ENCODE measurements at places on chromosomes 4 and X.
A peak's percentile ranks its signal among the peaks of the same experiment; 100 is the strongest.

GRCh38 chr4:173556398-173557131, 26.5 kb upstream of the HAND2 start:
- DNase-seq: no peak

- DNase-seq: no peak
Measured at GRCh38 chr4:61841714-61842113, 641.6 kb downstream of the ADGRL3 start.

DNA sequence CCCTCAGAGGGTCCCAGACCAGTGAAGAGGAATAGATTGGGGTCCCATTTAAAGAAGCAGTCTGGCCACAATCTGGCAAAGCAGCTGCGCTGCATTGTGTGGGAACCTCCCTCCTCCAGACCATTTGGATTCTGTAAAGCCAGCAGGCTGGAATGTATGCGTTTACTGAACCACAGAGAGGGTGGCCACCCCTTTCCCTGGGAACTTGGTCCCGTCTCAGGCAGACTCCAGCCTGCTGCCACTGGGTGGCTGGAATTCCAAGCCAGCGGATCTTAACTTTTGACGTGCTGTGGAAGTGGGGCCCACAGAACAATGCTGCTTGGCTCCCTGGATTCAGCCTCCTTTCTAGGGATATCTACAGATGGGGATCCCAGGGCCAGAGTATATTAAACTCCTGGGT, 307.2 kb downstream of the DACH2 start:
- DNase-seq: no peak

DNA sequence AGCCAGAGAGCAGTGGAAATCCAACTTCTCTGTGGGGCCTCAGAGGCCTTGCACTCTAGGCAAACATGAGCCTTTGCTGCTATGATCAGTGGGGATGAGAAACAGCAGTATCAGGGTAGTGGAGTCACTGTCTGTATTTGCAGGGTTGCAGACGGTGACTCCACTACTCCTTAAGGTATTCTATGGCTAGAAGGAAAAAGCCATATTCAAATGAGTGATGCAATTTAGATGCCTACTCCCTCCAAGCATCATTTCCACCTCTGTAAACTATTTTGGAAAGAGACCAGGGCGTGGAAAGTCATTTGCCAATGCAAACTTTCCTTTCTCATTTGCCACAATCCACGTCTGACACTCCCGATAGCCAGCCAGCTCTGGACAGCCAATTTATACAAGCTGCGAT, 35.6 kb upstream of the FAM9B start:
- DNase-seq: no peak

GRCh38 chrX:104187931-104188330, 21.7 kb downstream of the FAM199X start:
- no peak for DNase-seq

GRCh38 chrX:132990835-132991234, 32.4 kb upstream of the HS6ST2 start:
- no peak for DNase-seq

DNA sequence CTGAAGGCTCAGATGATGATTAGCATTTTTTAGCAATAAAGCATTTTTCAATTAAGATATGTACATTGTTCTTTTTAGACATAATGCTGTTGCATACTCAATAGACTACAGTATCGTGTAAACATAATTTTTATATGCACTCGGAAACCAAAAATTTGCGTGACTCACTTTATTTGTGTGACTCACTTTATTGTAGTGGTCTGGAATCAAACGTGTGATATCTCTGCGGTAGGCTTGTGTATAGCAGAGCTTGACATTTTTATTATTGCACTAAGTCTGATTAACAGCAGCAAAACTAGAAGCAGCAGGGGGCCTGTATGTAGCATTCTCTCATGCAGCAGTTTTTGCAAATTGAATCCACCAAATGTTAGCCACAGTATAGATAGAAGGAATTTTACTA, 119.1 kb upstream of the PRDX4 start:
- no peak for DNase-seq

DNA sequence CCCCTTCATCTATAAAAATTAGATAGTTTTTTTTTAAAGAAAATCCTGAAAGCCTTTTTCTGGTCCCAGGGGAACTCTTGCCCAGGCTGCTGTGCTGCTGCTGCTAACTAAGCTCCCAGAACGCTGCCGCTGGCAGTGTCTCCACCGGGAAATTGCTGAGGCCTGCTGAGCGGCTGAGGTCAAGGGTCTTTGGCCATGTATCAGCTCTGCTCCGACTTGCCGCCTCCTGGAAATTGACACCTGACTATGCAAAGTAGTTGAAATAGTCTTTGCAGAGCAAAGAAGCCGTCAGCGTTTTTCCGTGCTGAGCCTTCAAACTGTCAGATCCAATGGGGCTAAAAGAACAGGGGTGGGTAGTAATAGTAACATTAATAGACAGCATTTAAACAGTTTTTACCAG, 839 bp downstream of the QDPR start:
- peak; percentile 38 for DNase-seq

- no peak for DNase-seq
Measured at GRCh38 chr4:85952972-85953650, 406.7 kb downstream of the MAPK10 start.

GRCh38 chr4:190015538-190016368, 11.3 kb downstream of the FRG2 start:
- no peak for DNase-seq

- DNase-seq: no peak
Measured at GRCh38 chrX:27998666-27999065, 17.4 kb upstream of the DCAF8L1 start.

DNA sequence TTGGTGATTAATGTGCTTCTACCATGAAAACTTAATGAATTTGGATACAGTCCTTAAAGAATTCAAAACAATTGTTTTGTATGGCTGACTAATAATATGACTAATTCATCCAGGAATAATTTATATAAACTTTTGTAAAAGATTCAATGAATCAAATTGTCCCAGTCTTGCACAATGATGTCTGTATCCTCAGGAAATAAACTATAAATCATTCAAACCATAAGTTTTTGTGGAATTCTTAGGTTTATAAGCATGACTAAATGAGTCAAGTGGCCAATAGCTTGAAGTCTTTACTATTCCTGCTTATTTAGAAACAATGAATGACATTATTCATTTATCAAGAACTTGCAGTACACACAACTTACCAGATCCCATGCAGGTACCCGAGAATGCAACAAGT, 935.0 kb upstream of the INTU start:
- no peak for DNase-seq

- DNase-seq: no peak
Measured at GRCh38 chr4:123997776-123998449, 601.3 kb downstream of the SPRY1 start.

GRCh38 chr4:41189076-41189475, 25.3 kb downstream of the APBB2 start:
- no peak for DNase-seq

DNA sequence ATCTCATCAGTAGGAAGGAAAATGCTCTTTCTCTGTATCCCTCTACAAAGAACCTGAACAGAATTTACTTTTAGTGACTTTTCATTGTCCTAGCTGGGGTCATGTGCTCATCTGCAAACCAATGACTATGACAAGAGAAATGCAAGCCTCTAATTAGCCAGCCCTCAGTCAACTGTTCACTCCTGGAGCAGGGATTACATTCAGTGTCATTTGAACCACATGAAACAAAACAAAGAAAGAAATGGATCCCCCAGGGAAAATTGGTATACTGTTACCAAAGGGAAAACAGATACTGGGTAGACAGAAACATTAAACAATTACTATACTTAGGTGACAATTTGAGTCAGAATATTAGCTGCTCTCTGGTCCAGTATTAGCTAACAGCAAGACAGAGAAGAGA, 173.6 kb downstream of the RCHY1 start:
- DNase-seq: no peak

GRCh38 chr4:95798727-95799126, 41.2 kb upstream of the PDHA2 start:
- no peak for DNase-seq

DNA sequence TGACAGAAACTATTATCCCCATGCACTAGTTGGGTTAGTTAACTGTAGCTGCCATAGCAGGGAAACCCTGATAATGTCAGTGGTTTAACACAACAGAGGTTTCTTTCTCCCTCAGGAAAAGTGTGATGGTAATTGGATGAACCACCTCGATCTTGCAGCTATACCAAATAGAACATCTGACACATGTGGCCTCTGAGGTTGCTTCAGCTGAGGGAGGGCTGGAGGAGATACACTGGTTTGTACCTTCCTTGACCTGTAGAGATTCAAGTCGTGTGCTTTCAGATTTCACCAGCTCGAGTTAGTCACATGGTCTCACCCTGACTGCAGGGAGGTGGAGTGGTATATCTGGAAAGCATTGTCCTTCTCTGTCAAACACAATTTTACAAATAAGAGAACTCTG, 147.2 kb upstream of the SFRP2 start:
- DNase-seq: no peak

DNA sequence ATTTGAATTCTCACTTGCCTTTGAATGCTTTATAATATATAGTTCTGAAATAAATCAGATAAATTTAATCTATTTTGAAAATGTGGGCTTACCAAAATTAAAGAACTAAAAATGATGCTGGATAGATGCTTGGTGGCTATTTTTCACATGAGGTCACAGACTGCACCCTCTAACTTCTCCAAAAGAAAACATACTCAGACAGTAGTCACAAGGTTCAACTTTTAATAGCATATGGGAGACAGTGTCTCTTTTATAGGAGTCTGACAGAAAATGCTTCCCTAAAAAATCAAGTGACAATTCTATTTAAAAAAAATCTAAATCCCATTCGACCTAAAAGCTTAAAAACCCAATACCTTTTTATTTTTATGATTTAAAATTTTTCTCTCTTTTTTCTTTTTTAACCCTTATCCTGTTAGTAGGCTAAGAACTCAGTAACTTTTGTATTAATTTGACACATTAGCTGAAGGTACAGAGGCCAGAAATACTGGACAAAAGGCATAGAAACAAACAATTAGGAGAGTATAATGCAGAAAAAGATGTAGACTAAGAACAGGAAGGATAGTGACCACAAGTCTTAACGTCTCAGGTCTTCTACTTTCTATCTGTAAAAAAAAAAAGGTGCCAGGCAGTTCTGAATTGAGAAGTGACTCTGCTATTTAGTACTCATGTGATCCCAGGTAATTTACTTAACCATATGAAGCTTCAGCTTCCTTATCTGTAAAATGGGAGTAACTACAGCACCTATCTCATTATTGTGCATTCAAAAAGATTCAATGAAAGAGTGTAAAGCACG, 7.6 kb downstream of the TIGD4 start:
- DNase-seq: no peak

GRCh38 chr4:138460477-138461414, 218.6 kb upstream of the SLC7A11 start:
- DNase-seq: no peak

GRCh38 chrX:41043674-41044345, 41.4 kb upstream of the USP9X start:
- peak; percentile 0 for DNase-seq

DNA sequence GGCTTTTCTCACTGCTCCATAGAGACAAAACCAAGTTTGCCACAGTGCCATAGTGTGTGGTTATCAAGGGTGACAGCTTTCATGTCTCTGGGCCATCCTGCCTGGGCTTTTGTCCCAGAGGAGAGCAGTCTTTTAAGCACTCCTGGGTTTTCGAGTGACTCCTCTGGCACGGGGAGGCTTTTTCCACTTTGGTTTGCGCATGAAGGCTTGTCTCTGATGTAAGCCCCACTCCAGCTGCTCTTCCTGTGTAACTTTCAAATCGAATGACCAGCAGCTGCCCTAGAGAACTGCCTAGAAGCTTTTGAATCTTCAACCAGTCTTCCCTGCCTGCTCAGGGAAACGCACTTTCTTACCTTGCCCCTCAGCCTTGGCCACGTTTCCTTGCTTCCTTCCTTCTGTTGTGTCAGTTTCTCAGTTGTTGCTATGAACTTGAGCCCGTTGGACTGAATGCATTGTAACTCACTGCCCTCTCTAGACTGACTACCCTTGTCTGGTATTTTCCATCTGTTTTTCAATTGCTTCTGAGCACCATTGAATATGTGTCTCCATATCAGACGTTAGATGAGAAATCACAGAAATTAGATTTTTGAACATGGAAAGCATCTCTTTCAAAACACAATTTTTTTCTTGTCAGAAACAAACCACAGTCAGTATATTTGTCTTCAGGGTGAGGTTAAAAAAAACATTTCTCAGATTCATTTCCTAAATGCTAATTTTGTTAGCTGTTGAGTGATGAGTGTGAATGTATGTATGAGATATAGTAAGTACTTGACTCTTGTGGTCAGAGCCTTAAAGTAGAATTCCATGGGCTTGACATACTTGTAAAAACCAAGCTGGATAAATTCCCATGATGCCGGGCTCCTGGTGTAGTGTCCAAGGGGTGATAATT, 45.3 kb downstream of the SLC9A6 start:
- DNase-seq: no peak

GRCh38 chrX:24647257-24648058, at the start of gene PCYT1B:
TSS of gene PCYT1B (minus strand) at chrX:24647347. CDS start at chrX:24647105, 242 bp downstream.
- peak; percentile 90 for DNase-seq

DNA sequence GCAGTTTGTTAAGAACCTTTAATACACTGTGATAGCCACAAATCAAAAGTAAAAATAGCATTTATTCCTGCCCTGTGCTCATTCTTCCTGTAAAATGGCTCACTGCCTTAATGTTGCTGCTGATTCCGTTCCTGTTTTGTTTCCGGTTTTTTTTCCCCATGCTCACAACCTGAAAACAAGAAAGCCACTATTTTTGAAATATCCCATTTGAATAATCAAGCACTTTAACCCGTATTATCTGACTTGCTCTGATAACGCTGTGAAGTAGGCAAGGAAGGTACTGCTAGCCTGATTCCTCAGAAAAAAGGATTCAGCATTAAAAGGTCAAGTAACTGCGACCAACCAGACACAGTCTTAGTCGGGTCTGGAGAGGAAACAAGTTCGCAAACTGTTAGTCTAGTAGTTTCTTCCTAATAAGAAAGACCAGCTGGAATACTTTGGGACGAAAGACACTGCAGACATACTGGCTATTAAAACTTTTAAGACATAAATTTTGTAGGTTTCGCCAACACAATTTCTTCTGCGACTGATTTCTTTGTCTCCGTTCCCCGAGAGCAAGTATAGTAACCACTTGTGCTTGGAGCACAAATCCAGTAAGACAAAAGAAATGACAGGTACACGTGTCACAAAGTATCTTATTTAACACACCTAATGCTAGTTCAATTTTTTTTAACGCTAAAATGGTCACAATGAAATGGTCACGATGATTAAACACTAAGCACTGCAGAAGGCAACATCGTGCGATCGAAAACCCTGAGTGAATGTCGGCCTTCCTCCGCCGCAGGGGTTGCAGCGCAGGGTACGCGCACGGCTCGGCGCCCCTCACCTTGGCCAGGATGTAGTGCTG, 802 bp downstream of the COX18 start:
- peak; percentile 73 for DNase-seq

DNA sequence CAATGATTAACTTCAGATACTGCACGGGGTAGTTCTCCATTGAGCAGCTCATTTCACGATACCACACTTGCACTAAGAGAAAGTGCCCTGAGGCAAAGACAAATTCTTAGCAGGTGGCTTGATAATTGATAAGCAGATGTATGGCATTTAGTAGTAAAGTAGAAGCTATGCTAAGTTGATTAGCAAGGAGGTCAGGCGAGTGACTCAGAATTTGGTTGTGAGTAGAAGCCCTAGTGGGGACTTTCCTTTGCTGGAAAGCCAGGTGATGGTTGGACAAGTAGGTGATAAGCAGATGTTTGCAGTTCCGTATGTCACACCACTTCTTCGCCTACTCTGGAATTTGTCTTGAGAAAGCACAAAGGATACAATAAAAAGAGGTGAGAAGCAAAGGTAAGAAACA, 58.7 kb downstream of the TLL1 start:
- no peak for DNase-seq

Measured in erythroblast (primary cell).